ENCODE measurements at places on chromosomes 3 and 15.
A peak's percentile ranks its signal among the peaks of the same experiment; 100 is the strongest.

- DNase-seq, result peak; percentile 50
Measured at GRCh38 chr3:48402281-48402732, 27.6 kb downstream of the PLXNB1 start.

GRCh38 chr15:90924375-90924774, 8.0 kb downstream of the HDDC3 start:
- no peak for DNase-seq

- DNase-seq, result no peak
Measured at GRCh38 chr3:8968375-8968882, 5.2 kb upstream of the RAD18 start.

- no peak for DNase-seq
Measured at GRCh38 chr15:67885861-67886260, 46.0 kb upstream of the RNU6-1 start.

- DNase-seq, result no peak
Measured at GRCh38 chr15:61153291-61153690, 75.8 kb downstream of the RORA start.

DNA sequence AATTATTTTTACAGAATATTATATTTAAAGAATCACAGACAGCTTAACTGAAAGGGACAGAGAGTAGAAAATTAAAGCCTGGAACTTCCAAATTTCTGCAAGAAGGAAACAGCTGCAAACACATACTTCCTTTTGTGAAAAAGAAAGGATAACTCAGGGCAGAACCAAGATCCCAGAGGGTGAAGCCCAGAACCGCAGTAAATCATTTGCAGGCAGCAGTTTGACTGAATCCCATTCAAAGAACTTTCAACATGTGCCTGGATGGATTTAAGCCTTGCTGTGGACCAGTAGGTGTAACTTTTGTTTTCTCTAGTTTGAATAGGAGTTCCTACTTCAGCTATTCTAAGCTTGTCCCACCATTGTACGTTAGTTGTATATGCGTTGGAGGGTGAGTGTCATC, 733.2 kb downstream of the ROBO2 start:
- DNase-seq, result no peak

DNA sequence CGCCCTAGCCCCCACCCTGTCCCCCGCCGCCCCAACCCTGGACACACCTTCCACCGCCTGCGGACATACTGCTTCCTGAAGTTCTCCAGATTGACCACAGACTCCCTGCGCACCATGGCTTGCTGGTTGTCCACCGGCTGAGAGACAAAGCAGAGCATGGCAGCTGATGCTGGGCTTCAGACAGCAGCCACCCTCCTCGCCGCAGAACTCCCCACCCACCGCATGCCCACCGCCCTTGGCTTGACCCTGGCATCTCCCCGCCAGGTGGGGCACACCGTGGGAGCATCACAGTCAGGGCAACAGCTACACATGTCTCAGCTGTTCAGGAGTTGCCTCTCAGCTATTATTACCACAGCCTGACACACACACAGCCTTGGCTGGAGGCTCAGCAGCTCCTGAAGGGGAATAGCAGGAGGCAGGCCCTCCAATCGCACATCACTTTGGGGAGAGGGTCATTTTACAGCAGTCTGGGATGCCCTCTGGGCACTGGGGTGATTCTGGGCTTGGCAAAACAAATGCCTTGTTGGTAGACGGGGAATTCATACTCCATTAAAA, 78.4 kb upstream of the HERC1 start:
- no peak for DNase-seq

DNA sequence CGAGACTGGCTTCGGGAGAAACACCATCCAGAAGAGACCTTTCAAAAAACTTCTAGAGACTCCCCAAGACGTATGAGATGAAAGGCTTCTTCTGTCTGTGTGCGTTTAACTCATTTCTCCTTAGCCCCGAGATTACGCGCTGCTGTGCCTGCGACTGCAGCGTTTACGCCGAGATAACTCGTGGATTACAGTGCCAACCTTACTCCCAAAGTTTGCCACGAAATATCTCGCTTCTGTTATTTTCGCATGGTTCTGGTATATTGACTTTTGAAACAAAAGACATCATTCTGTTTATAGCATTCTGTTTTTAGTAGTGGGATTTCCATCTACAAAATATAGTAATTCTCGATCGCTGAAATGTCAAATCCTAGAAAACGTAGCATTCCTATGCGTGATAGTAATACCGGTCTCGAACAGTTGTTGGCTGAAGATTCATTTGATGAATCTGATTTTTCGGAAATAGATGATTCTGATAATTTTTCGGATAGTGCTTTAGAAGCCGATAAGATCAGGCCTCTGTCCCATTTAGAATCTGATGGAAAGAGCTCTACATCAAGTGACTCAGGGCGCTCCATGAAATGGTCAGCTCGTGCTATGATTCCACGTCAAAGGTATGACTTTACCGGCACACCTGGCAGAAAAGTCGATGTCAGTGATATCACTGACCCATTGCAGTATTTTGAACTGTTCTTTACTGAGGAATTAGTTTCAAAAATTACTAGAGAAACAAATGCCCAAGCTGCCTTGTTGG, 467 bp downstream of the PGBD4 start:
- no peak for DNase-seq

GRCh38 chr15:76337059-76337695, 604 bp downstream of the ISL2 start:
- DNase-seq, result no peak

- DNase-seq, result no peak
Measured at GRCh38 chr15:64182859-64183370, 20.1 kb upstream of the PPIB start.

DNA sequence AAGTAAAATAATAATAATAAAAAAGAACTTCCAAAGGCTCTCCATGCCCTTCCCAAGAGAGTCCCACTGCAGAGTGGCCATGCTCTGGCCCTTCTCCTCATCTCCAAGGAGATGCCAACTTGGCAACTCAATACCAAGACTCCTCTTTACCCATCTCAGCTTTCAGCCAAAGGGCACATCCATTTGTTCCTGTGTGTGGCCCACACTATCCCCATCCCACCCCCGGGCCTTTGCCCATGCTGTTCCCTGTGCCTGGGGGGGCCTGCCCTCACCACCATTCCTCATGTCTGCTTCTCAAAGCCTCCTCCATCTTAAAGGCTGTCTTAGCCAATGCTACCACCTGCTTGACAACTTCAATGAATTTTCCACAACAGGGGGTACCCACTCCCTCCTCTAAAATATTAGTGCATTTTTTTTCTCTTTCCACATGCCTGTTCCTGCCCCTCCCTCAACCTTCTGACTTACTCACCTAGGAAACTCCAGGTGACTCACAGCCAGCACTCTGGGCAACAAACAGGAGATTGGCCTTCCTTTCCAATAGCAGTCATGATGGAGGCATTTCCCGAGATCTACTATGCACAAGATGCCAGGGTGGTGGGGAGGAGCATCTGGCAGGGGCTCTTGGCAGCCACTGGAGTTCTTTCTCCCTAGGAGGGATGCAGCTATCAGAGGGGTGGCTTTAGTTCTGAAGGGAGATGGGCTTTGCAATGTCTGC, 109.4 kb upstream of the SMAD3 start:
- DNase-seq, result no peak

DNA sequence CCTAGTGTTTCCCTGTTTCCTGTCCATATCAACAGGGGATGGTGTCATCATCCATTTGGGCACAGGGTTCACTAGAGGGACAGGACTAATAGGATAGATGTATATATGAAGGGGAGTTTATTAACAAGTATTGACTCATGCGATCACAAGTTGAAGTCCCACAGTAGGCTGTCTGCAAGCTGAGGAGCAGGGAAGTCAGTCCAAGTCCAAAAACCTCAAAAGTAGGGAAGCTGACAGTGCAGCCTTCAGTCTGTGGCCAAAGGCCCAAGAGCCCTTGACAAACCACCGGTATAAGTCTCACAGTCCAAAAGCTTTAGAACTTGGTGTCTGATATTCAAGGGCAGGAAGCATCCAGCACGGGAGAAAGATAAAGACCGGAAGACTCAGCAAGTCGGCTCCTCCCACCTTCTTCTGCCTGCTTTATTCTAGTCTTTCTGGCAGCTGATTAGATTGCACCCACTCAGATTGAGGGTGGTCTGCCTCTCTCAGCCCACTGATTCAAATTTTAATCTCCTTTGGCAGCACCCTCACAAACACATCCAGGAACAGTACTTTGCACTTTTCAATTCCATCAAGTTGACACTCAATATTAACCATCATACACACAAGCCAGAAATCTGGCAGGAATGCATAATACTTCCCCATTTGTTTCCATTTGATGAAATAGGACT, 43.4 kb downstream of the CD200 start:
- no peak for DNase-seq

- DNase-seq, result no peak
Measured at GRCh38 chr15:26551473-26551872, 221.4 kb downstream of the GABRB3 start.

DNA sequence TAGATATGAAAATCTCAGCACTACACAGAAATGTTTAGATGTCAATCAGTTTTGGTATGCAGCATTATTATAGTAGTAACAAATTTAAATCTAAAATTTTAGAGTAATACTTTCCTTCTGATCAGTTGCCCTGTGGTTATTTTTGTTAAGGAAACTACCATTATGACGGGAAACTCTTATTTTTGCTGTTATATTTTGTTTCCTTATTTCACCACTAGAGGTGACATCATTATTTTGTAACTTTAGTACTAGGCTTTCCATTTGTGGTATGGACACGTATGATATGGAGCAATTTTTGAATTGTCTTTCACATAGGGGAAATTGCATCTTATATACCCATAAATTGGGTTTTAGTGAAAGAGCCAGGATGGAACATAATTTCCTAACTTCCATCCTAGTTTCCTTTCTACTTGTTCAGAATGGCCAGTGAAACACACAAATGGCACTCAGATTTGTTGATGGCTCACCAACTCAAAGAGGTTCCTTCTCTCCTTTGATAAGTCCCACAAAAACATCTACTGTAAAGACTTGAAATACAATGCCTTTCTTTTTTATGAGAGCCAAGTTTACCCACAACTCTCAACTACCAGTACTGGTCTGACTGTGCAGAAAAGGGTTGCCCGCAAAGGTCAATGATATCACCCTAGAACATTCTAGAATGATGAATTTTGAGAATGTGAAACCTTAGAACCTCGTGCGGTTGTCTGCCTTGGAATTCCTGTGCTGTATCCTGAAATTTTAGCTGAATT, 19.4 kb upstream of the PPP4R2 start:
- no peak for DNase-seq

All from non-pigmented ciliary epithelial cell (primary cell).